ENCODE measurements at places on chromosomes 4 and X. TPM values are rescaled to one million over a fixed set of nuclear protein-coding genes. Genes with fewer than 3 reads are reported as not detected.

Gene BTC
- total RNA-seq: 8.3 TPM

Gene TMEM128
- total RNA-seq: 26.8 TPM

Gene MGAT4D
- total RNA-seq: not detected

Gene TMSB15C
- 1.4 TPM for total RNA-seq

Gene SUPT20HL1
- total RNA-seq: 0.78 TPM
